ENCODE measurements at places on chromosomes 12 and 14.

DNA sequence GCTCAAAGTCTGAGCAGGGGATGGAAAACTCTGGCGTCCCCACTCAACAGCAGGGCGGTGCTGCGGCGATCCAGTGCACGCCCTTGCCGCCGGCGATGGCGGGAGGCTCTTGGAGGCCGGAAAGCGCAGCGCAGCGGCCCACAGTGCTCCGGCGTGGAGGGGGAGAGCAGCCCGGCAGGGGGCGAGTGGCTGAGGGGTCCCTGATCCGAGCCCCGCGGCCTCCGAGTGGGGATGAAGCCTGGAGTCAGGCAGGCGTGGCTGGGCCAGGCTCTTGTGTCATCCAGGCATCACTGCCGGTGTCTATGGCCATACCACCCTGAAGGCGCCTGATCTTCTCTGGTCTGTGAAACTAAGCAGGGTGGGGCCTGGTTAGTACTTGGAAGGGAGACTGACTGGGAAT is 183.1 kb downstream of the ALG10 start:
- DNase-seq, result no peak

DNA sequence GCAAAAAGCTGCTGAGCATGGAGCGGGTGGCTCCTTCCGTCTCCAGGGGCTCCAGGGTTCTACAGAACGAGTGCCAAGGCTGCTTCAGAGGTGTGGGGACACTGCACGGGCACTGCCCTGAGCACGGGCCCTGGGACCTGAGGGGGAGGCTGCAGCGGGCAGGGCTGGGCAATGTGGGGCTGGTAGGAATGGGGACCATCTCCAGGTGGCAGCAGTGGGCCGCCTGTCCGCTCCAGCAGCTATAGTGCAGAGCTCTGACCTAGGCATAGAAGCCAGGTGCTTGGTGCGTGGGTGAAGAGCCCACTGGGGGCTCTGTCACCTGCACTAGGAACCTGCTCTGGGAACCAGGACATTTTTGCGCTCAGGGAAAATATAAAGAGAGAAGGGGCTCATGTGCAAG is 22.3 kb downstream of the HDAC7 start:
- no peak for DNase-seq

- no peak for DNase-seq
Observed at GRCh38 chr14:91390165-91390778, 27.3 kb downstream of the CCDC88C start.

DNA sequence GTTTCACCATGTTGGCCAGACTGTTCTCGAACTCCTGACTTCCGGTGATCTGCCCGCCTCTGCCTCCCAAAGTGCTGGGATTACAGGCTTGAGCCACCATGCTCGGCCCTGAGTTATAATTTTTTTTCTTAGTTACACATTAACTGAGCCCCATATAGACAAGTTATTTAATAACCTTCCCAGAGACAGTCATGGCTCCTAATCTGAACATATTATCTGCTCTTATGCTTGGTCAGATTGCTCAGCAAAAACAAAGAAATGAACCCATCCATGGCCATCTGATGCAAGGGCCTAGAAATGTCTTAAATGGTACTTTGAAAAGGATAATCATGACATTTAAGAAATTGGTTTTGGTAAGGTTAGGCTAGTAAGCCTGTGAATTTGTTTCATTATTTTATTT is 13.0 kb downstream of the SAMD15 start:
- no peak for DNase-seq

GRCh38 chr12:4589941-4590340 is 27.9 kb downstream of the DYRK4 start:
- peak; percentile 38 for DNase-seq

DNA sequence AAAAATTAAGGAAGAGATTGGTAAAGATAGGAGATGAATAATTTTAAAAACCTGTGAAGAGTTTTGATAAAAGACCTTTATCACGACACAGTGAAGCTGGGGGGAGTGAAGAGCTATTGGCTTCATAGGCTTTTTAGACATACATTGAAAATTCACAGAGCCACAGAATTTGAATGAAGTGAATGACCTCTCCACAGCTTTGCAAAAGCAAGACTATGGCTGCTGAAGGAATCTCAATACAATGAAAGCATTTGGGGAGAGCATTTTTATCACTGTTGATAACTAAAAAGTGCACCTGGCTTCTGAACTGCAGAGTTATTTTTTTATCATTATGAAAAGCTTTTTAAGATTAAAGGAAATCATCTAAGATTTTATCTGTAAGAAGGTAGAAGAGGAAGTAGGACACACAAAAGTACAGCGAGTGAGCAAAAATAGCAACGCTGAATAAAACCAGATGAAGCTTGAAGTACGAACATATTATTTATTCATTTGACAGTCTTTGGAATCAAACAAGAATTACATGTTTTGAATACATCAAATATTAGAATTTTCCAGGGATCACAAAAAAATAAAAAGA is 317.5 kb downstream of the KCNC2 start:
- no peak for DNase-seq

- DNase-seq, result peak; percentile 91
Observed at GRCh38 chr12:75933101-75933500, 98.5 kb downstream of the PHLDA1 start.

- DNase-seq, result no peak
Observed at GRCh38 chr14:60189923-60190840, 25.0 kb upstream of the DHRS7 start.

DNA sequence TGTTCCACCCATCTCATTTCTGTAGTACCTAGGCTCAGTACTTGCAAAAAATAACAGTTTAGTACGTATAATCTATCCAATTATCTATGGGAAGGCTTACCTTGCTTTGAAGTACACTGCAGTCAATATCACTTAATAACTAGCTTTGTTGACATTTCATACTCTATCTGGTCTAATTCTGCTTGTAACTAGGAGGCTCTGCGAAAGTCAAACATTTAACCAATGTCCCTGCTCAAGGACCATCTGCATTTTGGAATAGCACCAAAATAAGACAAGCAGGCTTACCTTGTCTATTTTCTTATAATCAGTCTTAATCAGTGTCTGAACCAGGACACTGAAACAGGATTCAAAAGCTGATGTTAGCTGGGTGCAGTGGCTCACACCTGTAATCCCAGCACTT is 39.9 kb downstream of the SLC25A47 start:
- DNase-seq, result no peak

DNA sequence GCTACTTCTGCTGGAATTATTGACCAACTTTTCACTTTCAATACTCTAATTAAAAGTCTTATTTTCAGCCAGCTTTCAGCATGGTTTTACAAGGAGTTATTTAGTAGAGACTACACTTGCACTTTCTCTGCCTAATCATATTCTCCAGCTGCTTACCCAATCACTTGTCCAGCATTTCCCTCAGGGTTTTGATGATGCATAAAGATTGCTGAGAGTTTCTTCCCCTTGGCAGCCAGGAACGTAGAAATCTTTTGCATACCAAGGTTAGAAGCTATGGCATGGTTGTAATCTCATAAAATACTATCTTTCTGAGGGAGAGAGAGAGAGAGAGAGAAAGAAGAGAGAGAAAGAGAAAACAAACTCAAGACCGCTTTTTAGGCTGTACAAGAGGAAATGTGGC is 10.8 kb downstream of the OR4Q3 start:
- no peak for DNase-seq

- no peak for DNase-seq
Observed at GRCh38 chr14:28098856-28099255, 667.7 kb upstream of the FOXG1 start.

DNA sequence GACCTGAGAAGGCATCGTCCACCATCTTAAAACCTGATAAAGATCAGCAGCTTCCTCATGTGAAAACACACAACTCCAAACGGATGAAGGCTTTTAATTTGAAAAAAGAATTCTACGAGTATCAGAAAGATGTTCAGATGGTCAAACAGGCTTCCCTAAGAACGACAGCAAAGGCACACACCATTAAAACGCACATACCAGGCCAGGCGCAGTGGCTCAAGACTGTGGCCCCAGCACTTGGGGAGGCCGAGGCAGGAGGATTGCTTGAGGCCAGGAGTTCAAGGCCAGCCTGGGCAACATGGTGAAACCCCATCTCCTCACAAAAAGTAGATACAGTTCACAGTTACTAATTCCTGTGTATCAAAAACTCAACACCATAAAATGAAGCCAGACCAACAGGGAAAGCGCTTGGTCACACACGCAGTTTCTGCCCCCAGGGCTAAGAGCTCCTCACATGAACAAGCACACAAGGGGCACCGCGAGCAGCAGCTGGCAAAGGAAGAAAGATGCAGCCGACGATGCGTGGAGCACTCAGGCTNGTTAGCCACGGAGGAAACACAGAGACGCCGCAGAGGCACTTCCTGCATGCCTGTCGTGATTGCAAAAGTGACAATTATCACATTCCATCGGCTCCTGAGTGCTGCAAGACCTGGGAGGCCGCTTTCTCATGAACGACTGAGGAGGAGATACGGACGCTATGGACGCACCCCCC is 78.0 kb downstream of the NOC4L start:
- DNase-seq, result peak; percentile 40

DNA sequence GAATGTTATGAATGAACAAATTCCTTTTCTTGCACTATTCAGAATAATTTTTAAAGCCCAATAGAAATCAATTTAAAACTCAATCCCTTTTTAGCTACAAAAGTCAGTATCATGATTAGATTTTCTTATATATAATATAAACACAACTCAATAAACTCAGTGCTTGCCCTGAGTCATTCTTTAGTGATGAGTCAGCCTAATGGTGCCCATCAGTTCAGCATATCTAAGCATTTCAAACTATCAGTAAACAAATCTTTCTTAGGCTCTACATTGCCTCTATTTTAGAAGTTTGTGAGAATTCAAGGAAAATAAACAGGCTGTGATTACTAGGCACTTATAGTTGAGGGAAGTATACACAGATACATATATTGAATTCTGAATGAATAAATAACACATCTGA is 179.6 kb downstream of the NELL2 start:
- DNase-seq, result no peak

DNA sequence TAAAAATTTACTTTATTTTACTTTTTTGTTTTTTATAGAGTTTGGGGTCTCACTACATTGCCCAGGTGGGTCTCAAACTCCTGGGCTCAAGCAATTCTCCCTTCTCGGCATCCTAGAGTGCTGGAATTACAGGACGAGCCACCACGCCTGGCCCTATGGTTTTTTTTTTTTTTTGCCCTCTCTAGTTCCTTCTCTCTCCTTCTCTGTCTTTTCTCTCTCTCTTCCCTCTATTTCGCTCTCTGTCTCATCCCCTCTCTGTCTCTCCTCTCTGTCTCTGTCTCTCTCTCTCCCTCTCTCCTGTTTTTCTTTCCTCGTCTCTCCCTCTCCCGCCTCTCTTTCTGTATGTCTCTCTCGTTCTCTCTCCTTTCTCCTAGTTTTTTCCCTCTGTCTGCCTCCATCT is 202.6 kb upstream of the LHX5 start:
- DNase-seq, result no peak

DNA sequence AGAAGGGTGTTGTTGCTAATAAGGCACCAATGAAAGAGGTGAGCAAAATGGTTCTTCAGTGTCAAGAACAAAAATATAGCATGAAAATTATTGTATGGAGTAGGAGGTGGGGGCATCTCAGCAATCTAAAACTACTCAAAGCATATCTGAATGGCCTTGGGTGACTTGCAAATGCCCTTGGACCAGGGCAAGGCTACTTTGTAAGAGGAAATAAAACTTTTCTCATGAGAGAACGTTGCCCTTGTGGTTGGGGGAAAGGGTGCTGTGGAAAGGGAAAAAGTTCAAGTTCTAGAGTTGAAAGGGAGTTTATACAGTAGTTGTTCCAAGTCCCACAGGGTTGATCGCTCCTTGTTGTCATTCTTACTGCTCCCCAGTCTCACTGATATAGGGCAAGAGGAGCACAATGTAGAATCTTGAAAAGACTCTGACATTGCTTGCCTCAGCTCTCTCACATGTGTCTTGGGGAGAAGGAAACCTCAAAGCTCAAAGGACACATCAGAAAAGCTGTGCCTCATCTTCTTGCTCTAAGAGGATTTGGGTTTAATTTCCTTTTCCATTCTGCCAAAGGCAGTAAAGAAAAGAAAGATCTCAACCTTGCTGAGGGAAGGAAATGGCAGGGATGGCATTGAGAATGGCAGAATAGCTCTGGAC is 270.5 kb downstream of the DUSP6 start:
- DNase-seq, result no peak

DNA sequence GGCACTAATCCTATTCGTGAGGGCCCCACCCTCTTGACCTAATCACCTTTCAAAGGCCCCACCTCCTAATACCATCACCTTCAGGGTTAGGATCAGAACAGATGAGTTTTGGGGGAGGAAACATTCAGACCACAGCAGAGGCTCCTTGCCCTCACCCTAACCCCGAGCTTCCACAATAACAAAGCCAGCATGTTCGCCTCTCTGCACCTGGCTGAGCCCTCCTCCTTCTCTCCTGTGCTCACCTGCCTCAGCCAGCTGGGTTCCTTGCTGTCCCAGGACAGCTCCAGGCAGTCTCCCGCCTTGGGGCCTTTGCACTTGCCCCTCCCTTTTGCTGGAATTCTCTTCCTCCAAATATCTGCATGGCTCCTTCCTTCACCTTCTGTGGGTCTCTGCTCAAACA is 9.7 kb upstream of the RAN start:
- no peak for DNase-seq

DNA sequence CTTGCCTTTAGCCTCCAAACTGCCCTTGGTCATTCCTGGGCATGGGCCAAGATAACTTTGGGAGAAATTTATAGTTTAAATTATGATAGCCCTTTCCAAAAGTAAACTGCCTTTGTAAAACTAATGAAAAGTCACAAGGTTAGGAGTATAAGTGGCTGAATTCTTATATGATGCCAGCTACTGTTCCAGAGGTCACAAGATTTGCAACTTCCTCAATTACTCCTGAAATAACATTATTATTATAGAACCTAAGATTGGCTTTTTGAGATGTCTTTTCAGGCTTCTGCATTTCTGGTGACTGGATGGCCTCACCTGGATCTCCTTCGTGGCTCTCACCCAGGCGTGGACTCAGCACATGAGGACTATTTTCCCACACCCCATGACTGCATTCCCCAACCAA is 55.0 kb downstream of the OSBPL8 start:
- DNase-seq, result no peak

DNA sequence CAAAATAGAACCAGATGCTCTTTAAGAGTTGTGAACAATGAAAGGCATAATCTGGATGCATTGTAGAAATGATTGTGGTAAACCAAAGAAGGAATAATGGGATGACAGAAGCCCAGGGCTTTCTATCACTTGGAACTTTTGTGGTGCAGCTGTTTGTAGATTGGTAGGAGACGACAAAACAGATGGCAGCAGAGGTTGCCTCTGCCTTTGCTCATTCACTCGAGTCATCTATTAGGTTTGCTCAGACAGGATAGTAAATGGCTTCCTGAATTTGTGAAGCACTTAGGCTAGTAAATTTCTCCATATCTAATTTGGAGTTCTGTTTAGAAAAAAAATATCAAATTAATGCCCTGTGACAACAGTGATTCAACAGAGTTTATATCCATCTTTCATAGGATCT is 78.4 kb downstream of the FGD4 start:
- no peak for DNase-seq

GRCh38 chr14:51012055-51012454 is 67.8 kb upstream of the PYGL start:
- DNase-seq, result no peak

GRCh38 chr14:21038441-21039422 is 3.4 kb upstream of the RNASE7 start:
- peak; percentile 55 for DNase-seq
